ENCODE measurements at places on chromosomes 4 and X.

DNA sequence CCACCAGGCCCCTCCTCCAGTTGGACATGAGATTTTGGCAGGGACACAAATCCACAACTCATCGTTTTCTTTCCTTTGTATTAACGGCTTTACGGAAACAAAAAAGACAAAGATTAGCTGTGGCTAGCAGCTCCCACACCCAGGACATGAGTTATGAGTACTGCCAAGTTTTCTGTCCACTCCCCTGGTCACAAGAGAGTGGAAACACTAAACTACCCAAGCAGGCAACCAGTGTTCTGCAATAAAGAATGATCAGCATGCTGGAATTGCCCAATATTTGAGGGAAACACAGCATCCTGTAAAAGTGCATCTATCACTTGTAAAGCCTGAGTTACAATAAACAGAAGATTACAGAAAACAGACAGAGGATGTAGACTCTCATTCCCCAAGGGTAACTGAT is 358.4 kb downstream of the NLGN4X start:
- no peak for DNase-seq

GRCh38 chrX:47482065-47482511 is 934 bp downstream of the ZNF41 start:
- no peak for DNase-seq

- DNase-seq = no peak
Measured at GRCh38 chrX:7941390-7942042, 14.3 kb upstream of the PNPLA4 start.

DNA sequence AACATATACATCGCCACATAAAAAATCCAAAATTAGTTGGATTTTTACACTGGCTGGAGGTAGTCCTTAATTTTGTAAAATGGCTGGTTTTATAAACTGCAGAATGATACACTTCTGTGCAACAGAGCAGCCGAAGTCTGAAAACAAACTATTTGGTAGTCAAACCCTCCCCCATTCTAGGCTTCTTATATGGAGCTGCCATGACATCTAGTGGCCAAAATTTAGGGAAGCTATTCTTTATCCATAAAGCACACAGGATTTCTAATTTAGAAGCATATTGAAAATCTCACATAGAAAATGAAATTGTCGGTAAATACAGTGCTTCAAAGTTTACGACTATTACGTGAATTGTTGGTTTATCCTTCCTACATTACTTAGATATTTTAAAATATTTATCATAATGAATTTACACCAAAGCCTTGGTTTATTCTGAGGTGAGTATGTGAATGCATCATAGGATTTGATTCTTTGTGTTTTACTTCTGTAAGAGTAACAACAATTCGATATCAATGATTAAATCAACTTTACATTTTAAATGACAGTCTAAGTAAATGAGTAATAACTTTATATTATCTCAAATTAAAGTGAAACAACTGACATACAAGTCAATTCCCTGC is 113.4 kb upstream of the FAM241A start:
- peak; percentile 65 for DNase-seq

DNA sequence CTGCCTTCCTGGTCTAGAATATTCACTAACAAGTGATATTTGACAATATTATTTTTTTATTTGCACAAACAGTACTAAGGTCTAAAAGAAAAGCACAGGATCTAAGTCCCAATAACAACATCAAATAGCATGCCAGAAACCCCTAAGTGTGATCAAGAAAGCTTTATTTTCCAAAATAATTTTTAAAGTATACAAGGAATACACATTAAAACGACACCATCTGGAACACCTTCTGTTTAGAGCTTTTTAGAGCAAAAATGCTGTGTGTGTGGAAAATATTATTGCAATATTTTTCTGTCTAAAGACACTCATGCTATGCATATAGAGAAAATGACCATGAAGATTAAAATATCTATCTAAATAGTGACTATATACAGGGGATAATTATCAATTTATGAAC is 103.1 kb downstream of the ARAP2 start:
- DNase-seq = no peak

GRCh38 chrX:41956027-41956426 is 32.7 kb upstream of the CASK start:
- DNase-seq = peak; percentile 48

DNA sequence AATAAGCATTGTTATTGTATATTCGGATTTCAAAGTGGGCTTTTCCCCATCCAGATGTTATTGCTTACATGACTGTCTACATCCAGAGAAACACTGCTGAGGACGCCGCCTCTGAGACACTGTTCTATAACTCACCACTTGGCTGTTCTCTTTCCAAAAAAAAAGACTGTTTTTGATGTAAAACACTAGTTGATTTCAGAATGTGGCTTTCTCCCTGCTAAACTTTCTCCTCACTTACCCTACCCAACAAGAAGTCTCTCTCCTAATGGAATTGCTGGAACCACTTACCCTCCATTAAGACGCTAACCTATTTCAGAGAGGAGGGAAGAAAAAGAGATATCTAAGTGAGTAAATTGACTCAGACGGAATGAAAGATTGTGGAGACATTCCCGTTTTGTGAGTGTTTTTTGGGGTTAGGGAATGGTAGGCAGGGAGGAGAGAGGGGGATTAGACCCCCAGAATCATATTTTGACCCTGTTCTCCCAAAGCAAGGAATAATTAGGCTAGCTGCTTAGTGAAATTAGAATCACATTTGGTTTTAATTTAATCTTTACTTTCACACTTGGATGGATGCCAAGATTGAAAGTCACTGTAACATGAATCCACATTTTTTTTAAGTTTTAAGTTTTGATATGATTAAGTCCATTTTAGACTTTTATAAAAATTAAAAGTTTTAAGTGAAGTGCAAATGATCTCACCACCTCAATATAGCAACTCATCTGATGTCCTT is 174.9 kb downstream of the CHIC2 start:
- DNase-seq = no peak
